SK-N-SH (cell line): ENCODE measurements at places on chromosomes 13 and 19. TPM values are rescaled to one million over a fixed set of nuclear protein-coding genes. Genes with fewer than 3 reads are reported as not detected.

The FUT3 gene
- not detected in 2 replicates for polyA plus RNA-seq

DNA sequence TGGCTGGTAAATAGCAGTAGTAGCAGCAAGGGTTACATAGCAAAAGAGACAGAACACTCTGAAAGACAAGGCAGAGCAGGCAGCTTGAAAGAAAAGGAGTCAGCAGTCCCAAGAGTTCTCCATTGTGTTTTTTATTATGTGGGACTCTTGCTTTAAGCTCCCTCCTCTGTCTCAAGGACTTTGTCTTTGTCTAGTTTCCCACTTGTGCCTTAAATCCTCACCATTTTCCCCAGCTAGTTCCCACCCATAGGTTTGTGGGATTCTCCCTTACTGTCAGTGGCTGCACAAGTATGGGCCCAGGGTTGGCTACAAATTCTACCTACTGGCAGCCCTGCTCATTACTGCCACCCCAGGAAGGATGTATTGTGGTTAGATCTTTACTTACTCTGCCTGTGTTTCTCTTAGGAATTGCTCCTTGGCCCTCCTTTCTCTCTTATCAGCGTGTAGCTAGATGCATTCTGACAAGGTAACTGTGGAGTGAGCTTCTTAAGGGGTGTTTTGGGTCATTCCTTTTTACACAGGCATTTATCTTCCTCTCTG, 413.4 kb upstream of the PCDH9 start:
- DNase-seq, result no peak

DNA sequence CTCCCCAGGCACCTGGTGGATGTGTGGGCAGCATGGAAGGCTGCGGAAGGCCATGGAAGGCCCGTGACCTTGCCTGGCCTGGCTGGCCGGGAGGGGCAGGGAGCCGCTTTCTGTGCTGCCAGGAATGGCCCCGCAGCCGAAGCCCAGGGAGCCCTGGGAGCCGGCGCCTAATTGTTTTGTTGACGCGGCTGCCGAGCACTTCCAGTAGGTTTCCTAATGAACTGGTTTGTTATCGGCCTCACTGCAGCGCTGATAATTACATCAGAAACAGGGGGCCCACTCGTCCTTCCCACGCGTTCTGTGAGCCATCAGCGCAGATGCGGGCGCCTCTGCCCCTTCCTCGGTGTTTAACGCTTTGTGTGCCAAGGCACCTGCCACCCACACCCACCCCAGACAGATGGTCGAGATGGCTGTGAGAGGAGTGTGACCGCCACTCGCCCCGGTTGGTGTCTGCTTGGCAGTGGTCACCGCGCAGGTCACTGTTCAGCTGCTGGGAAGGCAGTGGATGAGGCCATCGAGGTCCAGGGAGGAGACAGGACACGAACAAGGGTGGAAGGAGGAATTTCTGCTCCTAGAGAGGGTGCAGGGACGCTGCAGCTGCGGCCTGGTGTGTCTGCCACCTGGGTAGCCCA, 124.5 kb downstream of the KDM4B start:
- DNase-seq, result no peak

GRCh38 chr19:28881616-28882015, 331.3 kb downstream of the UQCRFS1 start:
- DNase-seq, result no peak

GRCh38 chr19:18425515-18426415, 6.6 kb downstream of the SSBP4 start:
- DNase-seq, result no peak

DNA sequence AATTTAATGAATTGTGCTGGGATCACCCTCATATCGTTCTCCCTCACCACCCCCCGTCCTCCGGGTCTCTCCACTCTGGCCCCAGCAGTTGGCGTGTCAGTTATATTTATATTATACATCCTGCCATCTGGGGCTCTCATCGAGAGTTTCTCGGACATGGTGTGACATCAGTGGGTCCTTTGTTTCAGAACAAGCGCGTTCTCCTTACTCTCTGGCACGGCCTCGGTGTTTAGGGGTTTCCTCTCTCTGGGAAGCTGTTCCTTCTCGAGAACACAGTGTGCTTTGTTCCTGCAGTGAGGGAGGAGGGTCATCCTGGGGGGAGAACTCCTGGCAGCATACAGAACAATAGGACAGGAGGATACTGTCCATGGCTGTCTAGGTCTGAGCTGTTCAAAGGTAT, 9.8 kb upstream of the MCF2L start:
- DNase-seq, result no peak

- no peak for DNase-seq
These were observed 83.1 kb downstream of the IRS2 start for GRCh38 chr13:109703250-109703649.

The DIAPH3 gene
- 5.4 TPM in 2 replicates for polyA plus RNA-seq

The PRTN3 gene
- polyA plus RNA-seq, result not detected in 2 replicates

The PGPEP1 gene
- 13.8 and 13.9 TPM in 2 replicates for polyA plus RNA-seq

- DNase-seq, result peak; percentile 6
These were observed 277.8 kb downstream of the POU4F1 start for GRCh38 chr13:78325585-78325984.

The IGFL2 gene
- polyA plus RNA-seq, result 0.21 and 0.23 TPM in 2 replicates

GRCh38 chr13:71758828-71759227, 108.2 kb downstream of the DACH1 start:
- peak; percentile 11 for DNase-seq

The FCAR gene
- polyA plus RNA-seq, result not detected in 2 replicates

The OXGR1 gene
- polyA plus RNA-seq, result not detected in 2 replicates

- DNase-seq, result no peak
These were observed 145.8 kb downstream of the KCNRG start for GRCh38 chr13:50161052-50161451.

The CEACAM1 gene
- 0.49 and 0.53 TPM in 2 replicates for polyA plus RNA-seq

GRCh38 chr19:40392894-40393517, 3.0 kb upstream of the HIPK4 start:
- DNase-seq, result no peak

DNA sequence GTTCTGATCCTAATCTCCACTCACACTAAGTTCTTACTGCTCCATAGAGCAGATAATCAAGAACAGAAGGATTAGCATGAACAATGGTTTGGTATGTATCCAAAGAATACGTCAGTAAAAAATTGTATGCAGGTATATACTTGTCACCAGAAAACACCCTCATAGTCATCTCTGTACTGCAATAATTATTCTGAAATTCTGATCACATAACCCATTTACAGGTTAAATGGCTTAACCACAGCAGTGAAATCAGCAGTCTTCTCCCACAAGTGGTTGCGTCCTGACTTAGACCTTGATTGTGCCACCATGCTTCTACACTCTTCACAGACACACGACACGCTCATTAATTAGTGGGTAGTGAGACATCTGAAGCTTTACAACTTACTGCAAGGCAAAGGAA, 50.9 kb downstream of the LNX2 start:
- DNase-seq, result no peak

The SMIM44 gene
- not detected in 2 replicates for polyA plus RNA-seq

- no peak for DNase-seq
These were observed 123.6 kb downstream of the PCDH9 start for GRCh38 chr13:67106502-67107057.

The CEACAM7 gene
- not detected in 2 replicates for polyA plus RNA-seq

GRCh38 chr13:99029576-99029975, 51.7 kb upstream of the DOCK9 start:
- DNase-seq, result no peak
